ENCODE measurements at places on chromosomes 7 and 10.

DNA sequence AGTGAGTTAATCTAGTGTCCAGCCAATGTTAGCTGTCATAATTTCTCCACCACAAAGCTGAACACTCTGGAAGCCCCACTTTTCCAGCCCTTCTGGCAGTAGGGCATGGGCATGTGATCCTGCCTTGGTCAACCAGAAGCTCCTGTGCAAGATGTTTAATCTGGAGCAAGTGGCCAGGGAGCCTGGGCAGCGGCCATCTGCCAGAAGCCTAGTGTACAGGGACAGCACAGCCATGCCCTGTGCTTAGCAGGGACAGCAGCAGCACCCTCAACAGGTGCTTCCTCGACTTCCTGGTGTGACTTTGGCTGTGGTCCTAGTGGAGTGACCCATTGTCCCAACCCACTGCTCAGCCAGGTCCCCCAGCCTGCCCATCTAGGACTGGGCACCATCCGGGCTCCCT is 10.3 kb downstream of the RBP3 start:
- DNase-seq: no peak

GRCh38 chr7:108132551-108133265 is 2.5 kb upstream of the LAMB4 start:
- DNase-seq: no peak

GRCh38 chr7:81604075-81604807 is 165.6 kb downstream of the HGF start:
- DNase-seq: no peak

- DNase-seq: no peak
Observed at GRCh38 chr10:17231788-17232187, 3.7 kb downstream of the VIM start.

DNA sequence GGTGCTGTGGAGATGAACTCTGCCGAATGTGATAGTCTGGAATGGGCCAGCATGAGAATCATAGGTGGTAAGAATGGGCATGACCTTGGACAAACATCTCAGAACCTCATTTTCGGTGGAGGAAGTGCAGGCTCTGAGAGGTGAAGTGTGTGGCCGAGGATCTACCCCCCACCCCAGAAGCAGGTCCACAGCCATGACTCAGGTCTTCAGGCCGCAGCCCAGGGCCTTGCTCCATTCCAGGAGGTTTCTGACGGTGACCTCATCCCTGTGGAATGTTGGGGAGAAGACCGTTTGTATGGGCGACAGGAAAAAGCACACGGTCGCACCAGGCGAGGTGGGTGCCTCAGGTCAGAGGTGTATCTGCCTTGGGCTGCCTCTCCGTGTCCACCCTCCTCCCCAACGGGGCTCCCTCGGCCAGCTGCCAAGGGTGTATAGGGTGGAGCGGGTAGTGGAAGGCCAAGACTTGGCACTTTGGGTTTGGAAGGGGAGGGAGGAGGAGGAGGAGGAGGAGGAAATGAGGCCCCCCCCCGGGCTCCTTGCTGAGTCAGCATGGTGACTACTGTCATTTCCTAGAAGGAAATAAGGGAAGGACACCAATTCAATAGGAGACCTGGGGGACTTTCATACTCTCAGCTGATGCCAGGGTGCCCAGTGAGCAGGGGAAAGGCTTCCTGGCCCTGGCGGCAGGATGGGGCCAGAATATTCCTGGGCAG is 168.0 kb upstream of the RHEB start:
- DNase-seq: no peak

DNA sequence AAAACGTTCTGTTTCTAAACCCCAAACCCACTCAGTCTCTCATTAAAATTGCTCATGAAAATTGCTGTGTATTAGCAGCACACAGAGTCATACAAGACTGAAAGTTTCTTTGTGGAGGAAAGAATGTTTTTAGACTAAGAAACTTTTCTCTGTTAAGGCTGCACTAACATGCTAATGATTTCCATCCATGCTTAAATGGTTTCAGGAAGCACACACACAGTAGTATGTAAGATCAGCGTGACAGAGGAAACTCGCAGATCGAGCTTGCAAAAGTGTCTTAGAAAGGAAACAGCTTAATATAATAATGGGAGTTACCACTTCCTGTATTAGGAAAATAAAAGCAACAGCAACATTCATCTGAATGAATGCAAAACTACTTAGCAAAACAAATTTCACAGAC is 112.7 kb downstream of the ICA1 start:
- DNase-seq: no peak

DNA sequence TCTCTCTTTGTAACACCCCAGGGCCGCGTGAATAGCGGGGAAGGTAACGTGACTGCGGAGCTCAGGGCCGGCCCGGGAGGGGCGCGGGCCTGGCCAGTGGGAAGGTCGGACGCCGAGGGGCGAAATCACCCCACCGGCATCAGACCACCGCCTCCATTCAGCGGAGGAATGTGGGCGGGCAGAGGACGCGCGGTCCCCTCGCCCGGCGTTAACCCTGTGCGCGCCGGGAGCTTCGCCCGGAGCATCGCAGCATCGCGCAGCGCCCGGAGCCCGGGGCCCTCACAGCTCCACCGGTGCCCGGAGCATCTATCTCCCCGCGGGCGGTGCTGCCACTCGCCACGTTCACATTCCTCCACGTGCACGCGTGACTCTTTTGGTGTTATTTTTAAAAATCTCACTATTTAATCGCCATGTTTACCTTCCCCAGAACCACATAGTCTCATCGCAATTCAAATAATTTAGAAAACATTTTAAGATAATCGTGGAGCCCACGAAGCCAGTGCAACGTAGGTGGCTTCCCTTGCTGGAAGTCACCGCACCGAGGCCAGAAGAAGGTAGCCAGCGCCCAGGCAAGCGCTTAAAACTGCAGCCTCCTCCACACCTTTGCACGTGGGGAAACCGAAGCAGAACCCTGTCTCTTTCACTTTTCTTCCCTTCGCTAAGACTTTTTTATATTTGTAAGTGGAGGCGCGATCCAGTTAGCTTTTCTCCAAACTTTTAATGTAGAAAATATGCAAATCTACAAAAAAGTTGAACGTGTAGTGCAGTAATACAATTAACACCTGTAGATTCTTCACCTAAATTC is 21.8 kb downstream of the FGFBP3 start:
- no peak for DNase-seq

DNA sequence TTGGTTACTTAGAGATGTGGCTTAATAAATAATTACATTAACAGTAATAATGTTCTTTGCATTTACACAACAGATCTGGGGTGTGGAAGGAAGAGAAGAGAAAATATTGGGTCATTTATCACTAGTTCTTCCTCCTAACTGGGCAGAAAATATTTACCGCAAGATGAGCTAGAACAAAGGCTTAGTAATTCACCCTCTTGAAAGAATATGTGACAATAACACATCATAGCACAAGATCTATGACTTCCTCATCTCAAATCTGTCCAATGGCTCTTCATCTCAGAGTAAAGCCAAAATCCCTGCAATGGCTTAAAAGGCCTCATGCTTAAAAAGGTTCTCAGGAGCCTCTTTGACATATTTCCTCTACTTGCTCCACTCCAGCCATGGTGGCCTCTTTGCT is 178.6 kb downstream of the ZNF438 start:
- DNase-seq: no peak

DNA sequence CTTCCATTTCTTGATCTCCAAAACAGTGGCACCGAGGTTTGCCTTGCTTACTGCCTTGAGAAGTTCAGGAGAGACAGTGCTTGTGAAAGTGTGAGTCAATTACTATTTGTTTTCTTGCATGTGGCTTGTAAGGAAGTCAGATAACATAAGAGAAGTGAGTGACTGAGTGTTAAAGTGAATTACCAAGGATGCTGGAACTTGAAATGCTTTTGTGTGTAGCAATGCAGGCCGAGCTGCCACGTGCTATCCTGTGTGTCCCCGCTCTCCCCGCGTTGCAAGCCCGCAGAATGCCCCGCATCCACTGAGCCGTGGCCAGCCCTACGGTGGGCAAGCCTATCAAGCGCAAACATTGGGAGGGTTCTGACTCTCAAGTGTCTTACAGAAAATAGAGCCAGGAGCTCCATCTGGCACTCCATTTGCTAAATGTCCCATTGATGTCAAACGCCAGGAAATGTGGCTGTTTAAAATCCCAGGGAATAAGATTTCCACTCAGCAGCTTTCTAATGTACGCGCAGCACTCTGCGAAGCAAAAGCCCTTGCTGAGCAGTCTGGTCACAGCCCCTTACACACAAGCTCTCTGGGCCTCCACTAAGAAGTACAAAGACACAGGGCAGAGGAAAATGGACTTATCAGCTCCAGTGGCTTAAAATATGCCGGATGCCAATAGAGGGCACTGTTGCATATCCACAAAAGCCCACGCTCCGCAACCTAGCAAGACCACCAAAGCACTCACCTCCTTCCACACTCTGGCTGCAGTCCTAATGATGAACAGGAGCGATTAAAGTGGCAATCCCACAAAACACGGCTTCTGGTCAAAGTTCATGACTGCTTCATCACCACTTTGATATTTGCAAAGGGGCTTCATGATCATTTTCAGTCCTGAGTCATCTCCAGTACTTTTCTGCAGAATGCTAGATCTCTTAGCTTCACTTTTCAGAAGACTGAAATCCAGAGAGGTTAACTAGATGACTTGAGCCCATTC is 158.0 kb upstream of the ITGB1 start:
- no peak for DNase-seq

DNA sequence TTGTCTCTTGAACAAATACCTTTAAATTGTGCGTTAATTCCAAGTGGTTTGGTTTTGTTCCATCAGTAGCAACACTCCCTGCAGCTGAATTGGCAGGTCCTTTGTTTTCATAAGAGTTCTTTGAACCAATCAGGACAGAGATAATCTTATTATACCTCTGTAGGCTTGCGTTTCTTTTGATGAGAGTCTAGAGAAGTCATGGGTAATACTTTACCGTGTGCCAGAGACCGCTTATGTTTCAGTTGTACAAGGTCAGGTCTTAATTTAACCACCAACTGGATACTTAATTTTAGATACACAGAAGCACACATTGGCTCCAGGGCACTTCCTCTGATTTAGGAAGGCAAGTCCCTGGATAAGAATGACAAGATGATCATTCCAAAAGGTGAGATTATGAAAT is at the start of gene ASB15:
ASB15 (plus strand) TSS at position 292 of the 400 bp plus-strand sequence. CDS start 12,682 bp downstream, outside the sequence.
- peak; percentile 37 for DNase-seq

GRCh38 chr10:24603333-24603732 is 120.4 kb downstream of the ARHGAP21 start:
- no peak for DNase-seq

DNA sequence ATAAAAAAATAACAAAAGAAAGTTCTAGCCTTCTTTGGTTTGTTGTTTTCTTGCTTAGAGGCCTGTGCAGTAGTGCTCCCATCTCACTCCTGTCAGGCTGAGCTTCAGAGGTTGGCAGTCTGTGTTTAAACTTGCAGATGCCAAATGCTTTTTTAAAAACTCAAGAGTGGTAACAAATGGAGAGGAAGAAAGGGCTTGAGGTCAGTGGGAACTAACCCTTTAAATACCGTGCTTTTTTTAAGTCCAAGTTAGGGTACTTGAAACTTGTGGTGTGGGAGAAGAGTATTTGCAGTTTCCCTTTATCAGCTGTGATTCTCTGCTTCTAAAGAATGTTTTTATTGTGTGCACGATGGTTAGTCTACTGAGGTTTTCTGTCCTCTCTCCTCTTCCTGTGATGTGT is 29.4 kb downstream of the ZRANB1 start:
- no peak for DNase-seq

- DNase-seq: no peak
Observed at GRCh38 chr10:20834825-20835224, 62.3 kb downstream of the NEBL start.

GRCh38 chr10:49218480-49218879 is 30.3 kb upstream of the TMEM273 start:
- no peak for DNase-seq

DNA sequence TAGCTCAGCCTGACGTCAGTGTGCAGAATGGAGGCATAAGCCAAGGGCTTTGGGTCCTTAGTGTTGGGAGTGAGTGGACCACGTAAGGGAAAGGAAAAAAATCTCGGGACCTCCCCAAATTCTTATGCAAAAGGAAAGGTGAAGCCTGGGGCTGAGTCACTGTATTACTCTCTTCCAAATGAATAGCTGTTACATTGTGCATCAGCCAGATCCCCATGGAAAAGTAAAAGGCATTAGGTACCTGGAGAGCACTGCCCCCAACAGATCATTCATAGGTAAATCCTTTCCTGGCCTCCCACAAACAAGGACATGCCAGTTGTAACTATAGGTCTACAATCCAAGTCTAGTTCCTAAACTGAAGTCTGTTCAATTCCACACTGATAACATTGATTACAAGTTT is 170.5 kb downstream of the C1GALT1 start:
- no peak for DNase-seq

DNA sequence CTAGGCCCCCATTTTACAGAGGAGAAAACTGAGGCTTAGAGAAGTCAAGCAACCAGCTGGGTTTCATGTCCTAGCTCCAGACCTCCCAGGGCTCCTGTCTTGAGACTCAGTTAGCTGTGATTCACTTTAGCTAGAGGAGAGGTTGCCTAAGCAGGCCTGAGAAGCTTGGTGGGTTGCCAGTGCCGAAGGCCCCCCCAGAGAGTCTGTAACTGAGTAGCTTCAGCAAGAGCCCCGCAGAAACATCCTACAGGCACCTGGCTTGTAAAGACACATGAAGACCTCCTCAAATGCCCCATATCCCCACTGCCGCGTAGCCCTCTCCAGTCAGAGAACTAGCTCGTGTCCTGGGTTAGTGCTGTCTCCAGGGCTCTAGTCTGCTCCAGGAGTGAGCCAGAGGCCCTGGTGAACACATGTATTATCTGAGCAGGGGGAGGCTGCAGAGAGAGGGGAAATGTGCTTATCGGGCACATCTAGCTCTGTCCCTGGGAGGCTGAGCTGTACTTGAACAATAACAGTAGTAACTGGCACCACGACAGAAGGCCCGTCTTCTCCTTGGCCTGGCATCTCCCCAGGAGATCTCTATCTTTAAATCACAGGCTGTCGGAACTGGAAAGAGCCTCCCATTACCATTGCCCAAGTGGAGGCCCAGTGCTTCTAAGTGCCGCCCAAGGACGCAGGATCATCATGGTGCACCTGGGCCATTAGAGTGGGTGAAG is 28.9 kb downstream of the UNC5B start:
- peak; percentile 91 for DNase-seq

DNA sequence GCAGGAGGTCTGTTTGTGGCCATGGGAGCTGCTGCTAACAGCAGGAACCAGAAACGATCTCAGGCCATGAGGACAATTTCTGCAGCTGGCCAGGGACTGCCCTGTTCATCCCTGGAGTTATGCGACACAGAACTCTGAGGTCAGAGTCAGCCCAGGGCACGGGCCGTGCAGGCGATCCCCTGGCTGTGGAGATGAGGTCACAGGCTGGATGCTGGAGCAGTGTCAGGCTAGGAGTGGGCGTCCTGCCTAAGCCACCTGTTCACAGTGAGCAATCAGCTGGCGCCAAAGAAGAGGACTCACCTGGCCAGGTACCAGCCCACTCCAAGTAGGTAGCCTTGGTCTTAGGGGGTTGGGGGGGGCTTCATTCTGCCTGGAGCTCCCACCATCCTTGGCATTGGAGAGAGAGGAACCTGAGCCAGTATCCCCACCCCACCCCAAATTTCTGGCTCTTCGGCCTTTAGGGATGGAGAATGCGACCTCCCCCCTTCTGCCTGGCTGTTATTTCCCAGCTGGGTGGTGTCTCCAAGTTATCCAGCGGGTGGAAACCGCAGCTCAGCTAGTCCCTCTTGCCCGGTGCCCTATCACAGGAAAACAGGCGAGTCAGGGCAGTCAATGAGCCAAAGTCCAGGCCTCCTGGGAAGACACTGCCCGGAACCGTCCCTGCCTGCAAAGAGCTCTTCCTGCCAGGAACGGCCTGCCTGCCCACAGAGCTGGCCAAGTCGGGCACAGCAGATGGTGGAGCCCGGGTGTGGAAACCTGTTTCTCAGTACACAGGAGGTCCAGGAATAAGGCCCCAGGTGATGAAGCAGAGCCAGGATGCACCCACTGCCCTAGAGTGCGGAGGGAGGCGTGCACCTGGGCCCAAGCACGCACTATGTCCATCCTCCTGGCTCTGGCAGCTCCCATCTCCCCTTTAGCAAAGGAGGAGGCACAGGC is 1.8 kb upstream of the TTYH3 start:
- DNase-seq: no peak

All from DMS 273 treated with DMSO at 0.1 percent for 48 hours (cell line).